ENCODE measurements at places on chromosomes 5 and 9.

GRCh38 chr5:172800088-172800551, 29.1 kb upstream of the DUSP1 start:
- peak; percentile 86 for DNase-seq

DNA sequence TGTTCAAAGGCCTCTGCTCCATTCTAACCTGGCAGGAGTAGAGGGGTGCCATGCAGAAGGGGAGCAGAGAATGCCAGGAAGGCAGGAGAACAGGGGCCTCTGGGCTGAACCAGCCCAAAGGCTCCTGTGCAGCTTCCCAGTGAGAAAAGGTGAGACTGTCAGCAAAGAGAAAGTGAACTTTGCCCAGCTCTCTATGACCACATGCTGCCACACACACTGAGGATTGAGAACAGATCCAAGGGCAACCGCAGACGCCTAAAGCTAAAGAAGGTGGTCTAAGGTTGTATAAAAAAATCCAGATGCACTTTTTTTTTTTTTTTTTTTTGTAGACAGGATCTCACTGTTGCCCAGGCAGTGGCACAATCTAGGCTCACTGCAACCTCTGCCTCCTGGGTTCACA, 51.4 kb downstream of the ALDH7A1 start:
- DNase-seq: no peak

DNA sequence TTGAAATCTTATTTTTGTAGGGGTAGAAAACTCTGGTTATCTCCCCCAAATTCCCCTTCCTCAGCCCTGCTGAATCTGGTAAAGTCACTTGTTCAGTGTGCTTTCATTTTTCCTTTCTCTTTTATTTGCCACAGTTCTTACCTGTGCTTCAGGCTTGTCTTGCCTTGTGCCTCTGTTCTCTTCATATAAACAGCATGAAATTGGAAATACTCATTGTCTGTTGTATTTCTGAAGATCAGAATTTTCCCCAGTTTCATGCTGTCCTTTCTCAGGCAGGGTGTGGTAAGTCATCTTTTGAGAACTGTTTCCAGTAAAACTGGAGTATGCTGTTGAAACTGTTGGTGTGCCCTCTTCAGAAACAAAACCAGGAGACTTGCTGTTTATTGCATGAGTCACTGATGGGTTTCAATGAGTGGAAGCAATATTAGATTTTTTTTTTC, 7.0 kb downstream of the PAM start:
- DNase-seq: peak; percentile 53

GRCh38 chr5:124641154-124641792, 105.2 kb downstream of the ZNF608 start:
- DNase-seq: no peak

- DNase-seq: peak; percentile 47
Observed at GRCh38 chr9:91775011-91775707, 174.9 kb downstream of the ROR2 start.

GRCh38 chr9:23821375-23822181, 4.5 kb downstream of the ELAVL2 start:
- DNase-seq: peak; percentile 49

- no peak for DNase-seq
Observed at GRCh38 chr5:141785711-141786110, 92.5 kb downstream of the PCDH1 start.

DNA sequence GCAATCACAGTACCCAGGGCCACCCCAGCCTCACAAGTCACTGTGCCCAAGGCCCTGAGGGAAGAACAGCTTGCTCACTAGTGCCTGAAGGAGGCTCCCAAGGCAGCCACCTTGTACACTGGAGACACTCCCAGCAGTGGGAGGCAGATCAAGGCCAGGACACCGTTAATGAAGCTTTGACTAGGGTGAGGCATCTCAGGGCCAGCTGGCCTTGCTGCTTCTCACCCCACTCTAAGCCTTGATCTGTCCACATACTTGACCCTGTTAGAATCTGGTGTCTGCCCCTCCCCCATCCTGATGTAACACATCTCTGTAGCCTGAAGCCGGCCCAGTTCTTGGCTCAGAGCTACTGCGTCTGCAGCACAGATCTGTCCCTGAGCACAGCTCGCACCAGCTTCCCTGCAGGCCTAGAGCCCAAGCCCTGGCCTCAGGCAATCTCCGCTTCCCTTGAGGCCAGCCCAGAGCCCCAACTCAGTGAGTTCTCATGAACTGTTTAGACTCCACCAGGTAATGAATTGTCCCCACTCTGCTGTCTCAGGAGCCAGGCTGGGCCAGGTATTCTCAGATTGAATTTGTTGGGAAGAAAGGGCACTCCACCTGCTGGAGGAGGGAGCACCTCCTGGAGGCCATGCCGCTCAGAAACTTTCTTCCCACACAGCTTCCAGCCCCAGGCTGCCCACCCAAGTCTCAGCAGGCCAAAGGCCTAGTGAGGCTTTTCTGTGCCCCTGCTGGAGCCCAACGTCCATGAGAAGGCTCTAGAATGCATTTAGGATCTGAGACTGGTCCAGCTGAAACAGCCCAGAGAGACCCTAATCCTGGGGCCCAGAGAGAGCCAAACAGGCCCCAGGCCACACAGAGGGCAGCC, 13.4 kb upstream of the JADE2 start:
- no peak for DNase-seq

- DNase-seq: no peak
Observed at GRCh38 chr9:95935861-95936578, 60.5 kb downstream of the ERCC6L2 start.

DNA sequence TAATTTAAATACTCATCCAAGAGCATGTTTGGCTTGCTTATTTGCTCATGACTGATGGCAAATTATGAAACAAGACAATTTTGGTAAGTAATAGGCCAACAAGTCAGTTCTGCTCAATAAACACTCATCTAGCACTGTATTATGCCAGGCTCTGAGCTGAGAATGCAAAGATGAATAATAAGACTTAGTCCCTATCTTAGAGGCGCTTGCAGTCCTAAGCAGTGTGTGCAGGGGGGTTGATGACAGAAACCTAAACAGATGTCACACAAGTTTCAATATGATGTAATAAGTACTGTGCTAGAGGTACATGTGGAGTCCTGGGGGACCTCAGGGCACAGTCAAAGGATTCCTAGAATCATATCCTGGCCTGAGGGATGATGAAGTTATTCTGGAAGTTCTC, 287.6 kb upstream of the ADRA1B start:
- DNase-seq: no peak

- peak; percentile 14 for DNase-seq
Observed at GRCh38 chr5:179345433-179346321, at the start of gene ADAMTS2. Gene ADAMTS2, minus strand, starts transcription at chr5:179345461. Its CDS starts 133 bp downstream, at chr5:179345328.

GRCh38 chr5:172502410-172502809, 48.1 kb upstream of the SH3PXD2B start:
- no peak for DNase-seq

GRCh38 chr9:105114964-105115728, 129.3 kb upstream of the SLC44A1 start:
- DNase-seq: no peak

DNA sequence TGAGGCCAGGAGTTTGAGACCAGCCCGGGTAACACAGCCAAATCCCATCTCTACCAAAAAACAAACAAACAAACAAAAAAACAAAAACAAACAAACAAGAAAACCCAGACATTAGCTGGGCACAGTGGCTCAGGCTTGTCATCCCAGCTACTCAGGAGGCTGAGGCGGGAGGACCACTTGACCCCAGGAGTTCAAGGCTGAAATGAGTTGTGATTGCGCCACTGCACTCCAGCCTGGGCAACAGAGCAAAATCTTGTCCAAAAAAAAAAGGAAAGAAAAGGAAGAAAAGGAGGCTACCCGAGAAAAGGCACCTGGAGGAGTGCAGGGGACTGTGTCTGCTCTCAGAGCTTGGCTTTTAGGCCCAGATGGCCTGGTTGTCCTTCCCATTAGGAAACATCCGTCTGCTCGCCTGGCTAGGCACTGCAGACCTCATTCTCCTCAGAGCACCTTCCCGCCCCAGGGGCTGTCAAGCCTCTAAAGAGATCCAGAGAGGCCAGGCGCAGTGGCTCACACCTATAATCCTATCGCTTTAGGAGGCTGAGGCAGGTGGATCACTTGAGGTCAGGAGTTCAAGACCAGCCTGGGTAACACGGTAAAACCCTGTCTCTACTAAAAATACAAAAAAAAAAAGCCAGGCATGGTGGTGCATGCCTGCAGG, 185.3 kb upstream of the IER5L start:
- no peak for DNase-seq

DNA sequence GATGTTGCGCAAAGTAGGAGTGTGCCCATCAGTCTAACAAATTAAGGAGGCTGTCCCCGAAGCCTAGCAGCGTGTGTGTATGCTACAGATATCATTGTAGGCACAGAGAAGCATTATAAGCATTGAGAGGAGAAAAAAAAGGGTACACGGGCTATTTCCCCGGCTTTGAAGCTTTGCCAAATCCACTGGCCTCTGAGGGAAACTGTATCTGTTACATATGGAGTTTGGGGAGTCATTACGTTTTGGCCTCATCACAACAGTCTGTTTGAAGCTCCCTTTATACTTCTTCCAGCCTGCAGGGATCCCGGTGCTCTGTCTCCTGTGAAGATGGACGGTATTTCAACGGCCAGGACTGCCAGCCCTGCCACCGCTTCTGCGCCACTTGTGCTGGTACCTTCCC, 205.9 kb downstream of the RFK start:
- no peak for DNase-seq

- DNase-seq: no peak
Observed at GRCh38 chr5:2888520-2889060, 137.1 kb upstream of the IRX2 start.

DNA sequence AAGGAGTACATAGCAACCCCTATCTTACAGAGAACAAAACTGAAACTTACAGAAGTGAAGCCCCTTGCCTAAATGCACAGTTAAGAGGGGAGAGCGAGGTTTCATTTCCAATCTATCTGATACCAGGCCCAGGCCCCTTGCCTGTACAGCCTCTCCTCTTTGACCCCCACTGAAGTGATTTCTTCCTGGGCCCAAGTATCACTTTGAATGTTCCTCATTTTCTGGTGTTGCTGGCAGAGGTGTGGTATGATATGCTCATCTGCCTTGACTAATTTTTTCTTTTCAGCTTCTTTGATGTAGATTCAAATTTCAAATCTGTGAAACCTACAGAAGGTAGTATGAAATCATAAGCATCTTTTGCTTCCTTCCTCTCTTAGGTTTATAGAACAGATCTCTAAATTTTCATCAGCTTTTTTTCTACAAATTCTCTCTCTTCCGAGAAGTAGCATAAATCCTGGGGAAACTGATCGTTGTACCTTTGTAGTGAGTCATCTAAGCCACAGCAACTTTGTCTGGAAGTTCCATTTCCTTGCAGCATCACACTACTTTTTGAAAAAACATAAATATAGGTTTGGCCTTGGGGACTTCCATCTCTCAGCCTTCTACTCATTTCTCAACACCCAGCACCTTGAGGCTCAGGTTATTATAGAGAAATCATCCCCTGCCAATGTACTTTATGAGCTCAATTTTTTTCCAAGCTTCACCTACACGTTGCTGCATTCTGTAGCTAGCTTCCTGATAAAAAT, 402.4 kb upstream of the PTGER4 start:
- DNase-seq: no peak

GRCh38 chr5:173263566-173263965, 28.6 kb upstream of the NKX2-5 start:
- no peak for DNase-seq

DNA sequence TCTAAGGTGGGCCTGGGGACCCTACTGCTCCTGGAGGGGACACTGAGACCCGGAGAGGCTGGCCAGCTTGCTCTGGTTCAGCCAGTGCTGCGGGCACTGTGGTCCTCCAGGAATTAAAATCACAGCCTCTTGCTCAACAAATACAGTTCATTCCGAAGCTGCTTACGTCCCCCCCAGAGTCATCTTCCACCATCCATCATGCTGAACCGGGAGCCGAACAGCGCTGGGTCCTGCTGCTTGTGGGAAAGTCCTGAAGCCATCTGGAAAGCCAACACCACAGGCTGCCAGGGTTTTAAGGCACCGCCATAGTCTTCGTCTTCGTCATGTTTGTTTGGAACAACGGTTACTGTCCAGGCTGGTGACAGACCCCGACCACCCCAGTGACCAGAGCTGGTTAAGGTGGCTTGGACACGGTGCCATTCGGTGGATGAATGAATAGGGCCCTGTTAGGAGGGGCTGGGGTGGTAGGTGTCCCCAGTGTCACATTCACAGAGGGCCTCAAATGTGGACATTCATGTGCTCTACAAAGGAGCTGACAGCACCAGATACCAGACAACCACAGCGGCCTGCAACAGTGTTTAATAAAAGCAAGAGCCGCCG, 81.6 kb upstream of the PHYKPL start:
- DNase-seq: no peak

DNA sequence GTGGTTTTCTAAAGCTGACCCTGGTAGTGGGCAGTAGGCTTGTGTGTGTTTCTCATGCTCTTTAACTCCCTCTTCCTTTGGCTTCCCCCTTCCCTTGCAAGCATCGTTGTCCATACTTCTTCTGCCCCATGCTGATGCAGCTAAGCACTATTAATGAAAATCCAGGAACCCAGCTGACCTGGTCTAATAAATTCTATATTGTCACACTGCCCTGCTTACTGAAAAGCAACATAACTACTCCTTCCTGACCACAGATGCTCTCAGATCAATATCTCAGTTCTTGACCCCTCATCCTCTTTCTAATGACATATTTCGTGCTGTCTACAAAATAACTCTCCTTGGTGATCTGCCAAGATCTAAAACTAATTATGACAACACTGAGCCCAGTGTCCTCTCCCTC, 405.5 kb downstream of the EFNA5 start:
- DNase-seq: no peak

DNA sequence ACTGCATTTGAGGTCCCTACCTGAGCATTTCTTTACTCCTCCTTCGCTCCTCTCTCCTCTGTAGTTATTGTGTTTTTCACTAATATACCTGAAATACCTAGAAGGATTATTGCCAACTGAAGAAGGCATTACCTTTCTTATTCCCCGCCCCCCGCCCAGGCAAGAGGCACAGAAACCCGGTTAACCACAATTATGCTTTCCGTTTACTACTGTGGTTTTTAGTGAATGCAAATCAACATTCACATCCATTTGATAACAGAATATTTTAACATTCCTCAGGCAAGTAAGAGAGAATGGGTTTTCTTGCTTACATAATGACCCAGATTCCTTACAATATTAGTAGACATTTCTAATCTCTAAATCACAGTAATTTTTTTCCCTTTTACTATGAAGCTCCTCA, 136.9 kb downstream of the PCSK5 start:
- peak; percentile 36 for DNase-seq

DNA sequence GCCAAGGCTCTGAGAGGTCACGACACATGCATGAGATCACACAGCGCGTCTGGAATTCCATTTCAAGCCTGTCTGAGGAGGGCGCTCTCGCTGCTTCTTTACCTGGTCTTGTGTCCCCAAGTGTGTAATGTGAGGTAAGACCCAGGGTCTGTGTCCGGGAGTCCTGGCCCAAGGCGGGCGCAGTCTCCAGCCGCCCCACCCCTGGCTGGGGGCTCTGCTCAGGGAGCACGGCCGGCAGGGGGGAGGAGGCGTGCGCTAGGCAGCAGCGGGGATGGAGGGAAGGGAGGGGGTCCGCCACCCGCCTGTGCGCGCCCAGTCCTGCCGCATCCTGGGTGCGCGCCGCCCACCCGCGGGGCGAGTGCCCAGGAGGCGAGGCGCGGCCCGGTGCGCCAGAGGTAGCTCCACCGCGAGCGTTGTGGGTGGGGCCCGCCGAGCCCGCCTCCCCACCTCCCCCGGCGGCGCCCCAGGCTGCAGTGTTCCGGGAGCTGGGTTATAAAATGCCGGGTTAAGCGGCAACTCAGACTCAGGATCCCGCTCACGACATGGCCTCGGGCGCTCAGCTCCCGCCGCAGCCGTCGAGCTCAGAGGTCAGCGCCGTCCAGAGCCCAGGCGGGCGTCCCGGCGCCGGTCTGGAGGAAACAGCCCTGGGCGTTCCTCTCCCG, at the start of gene CCNI2:
CCNI2 (plus strand) TSS at position 473 of the 662 bp plus-strand sequence; CDS start at position 543, 70 bp downstream.
- no peak for DNase-seq

- no peak for DNase-seq
Observed at GRCh38 chr9:137236936-137237421, 4.1 kb upstream of the TUBB4B start.

GRCh38 chr9:124480621-124480981, 26.6 kb downstream of the NR5A1 start:
- DNase-seq: peak; percentile 6
